ENCODE measurements at places on chromosomes 7 and 10.

GRCh38 chr10:26715137-26715487, 17.6 kb downstream of the PDSS1 start:
- no peak for DNase-seq

DNA sequence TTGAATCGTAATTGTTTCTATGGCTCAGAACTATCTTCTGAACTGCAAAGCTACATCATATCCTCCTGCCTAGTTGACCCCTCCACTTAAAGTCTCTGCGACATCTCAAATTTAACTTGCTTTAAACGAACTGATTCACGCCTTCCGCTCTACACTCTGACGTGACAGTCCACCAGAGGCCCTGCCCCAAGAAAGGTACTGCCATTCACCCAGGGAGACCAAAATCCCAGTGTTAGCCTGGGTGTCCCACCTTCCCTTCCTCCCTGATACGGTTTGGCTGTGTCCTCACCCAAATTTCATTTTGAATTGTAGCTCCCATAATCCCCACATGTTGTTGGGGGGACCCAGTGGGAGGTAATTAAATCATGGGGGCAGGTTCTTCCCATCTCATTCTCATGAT, 90.8 kb downstream of the CPXM2 start:
- no peak for DNase-seq

DNA sequence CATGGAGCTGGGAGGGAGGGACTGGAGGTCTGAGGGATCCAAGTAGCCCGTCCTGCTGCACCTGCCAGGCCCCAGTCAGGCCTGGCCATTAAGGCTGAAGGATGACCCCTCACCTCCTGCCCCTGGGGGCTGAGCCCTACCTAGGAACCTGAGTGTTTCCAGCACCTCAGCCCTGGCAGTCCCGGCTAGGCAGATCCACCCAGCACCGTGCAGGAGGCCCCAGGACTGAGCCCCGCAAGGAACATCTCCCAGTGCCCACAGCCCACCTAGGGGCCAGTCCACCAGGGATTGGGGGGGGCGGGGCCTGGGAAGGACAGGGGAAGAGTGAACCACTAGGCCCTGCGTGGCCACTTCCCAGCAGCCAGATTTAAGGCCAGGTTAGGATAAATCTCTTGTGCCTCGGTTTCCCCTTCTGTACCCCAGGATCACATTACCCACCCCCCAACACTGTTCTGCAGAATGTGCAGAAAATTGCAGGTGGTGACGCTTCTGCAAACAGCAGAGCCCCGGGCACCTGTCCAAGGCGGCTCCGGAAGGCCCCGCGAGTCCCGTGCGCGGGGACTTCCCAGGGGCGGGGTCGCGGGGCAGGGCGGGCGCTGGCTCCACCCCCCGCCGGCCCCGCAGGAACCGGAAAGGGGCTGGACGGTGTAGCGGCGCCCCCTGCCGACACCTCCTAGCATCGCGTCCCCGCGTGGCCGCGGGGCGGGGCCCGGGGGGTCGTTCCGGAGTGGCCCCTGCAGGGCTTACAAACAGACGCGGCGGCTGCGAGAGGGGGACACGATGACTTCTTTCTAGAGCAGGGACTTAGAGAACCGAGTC, 55.9 kb downstream of the PWWP2B start:
- peak; percentile 95 for DNase-seq

- DNase-seq = no peak
These were observed 1277.1 kb downstream of the REEP3 start for GRCh38 chr10:64798297-64798696.

DNA sequence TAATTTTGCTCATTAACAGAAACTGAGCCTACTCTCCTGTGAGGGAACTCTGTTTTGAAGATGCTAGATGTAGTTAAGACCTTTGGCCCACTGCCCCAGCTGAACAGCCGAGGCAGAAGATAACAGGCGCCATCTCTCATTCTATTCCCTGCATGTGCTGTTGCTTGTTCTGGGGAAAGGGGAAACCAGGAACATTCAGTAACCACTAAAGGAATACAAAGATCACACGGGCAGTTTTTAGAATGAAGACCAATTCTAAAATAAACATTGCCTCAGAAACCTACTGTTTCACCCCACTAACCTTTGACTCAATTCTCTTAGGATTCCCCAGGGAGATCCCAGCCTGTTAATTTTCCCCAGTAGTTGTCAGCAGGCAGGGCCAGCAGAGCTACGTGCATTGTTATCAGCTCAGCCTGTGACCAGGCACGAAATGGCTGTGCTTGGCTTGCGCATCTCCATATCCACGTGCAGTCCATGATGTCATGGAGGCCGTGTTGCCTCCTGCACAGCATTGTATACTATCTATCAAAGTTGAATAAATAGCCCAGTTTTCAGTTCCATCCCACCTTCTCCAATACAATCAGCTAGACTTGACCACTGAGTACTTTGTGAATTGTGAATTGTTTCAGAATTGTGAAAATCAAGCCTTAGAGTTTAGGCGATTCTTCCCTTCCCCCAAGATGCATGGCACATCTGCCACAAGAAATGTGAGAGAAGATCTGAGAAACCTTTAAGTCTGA, 36.0 kb downstream of the ANK3 start:
- no peak for DNase-seq

DNA sequence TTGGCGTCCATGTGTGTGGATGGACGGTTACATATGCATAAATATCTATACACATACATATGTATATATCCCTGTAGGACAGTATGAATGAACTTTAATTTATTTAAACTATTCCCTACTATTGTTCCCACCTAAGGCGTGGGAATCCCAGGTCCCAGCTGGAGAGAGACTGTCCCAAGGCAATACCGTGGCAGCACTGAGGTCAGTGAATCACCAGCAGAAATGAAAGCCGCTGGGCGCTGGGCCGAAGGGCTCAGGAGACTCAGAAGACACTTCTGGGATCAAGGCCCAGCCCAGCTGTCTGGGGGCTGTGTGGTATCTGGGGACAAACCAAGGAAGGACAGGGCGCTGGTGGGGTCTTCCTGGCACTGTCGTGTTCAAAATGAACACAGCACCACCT, 49.6 kb upstream of the MYL10 start:
- DNase-seq = no peak

- no peak for DNase-seq
These were observed 160.6 kb downstream of the ADARB2 start for GRCh38 chr10:1576467-1577372.

GRCh38 chr7:112538726-112539255, 58.0 kb downstream of the LSMEM1 start:
- DNase-seq = no peak

- no peak for DNase-seq
These were observed 147.9 kb upstream of the FRMD4A start for GRCh38 chr10:14478604-14479003.

- DNase-seq = no peak
These were observed 80.0 kb downstream of the ZNF277 start for GRCh38 chr7:112286250-112287086.

Measured in activated naive CD4-positive, alpha-beta T cell (primary cell).